H7 (cell line): ENCODE measurements at places on chromosomes 4 and X.

- DNase-seq: no peak
Measured at GRCh38 chrX:17632942-17633341, 104.4 kb upstream of the SCML1 start.

GRCh38 chr4:83876047-83876446 is 340.1 kb downstream of the GPAT3 start:
- no peak for DNase-seq

GRCh38 chr4:38964942-38965775 is 67.0 kb downstream of the TMEM156 start:
- DNase-seq: no peak

GRCh38 chr4:76811604-76812412 is 86.1 kb downstream of the SOWAHB start:
- DNase-seq: no peak

DNA sequence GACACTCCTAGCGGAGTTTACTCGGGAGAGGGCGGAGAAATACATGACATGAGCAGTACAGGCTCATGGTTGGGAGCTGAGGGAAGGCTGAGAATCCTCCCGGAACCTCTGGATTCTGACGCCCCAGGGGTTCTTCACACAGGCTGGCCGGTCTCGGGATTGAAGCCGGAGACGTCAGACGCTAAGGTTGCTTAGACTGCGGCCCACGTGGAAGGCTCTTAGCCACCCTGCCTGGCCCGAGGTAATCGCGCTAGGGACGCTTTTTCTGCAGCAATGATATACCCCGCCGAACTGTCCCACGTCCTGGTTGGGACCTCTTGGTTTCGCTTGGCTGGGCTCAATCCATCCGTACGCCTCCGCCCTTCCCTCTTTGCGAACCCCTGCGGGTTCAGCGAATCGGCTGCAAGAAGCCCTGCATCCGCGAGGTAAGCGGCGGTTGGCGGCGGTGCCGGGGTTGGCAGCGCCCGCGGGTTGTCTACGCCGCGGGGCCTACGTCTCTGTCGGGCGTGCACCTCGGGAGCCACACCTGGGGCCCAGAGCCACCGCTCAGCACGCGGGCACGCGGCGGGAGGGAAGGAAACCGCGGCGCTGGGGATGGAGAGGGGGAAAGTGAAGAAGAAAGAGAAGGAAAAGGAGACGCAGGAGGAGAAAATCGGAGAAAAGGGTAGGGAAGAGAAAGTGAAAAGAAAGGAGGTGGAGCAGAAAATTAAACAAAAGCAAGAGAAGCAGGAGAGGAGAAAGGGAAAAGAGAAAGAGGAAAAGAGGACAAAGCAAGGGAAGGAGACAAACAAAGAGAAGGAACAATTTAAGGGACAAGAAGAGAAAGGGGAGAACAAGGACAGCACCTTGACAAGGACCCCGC is at the start of gene ARL9:
ARL9 (plus strand) TSS at position 523 of the 862 bp plus-strand sequence; CDS start at position 595, 72 bp downstream.
- DNase-seq: peak; percentile 82

- no peak for DNase-seq
Measured at GRCh38 chrX:43581888-43582539, 74.1 kb upstream of the MAOA start.

DNA sequence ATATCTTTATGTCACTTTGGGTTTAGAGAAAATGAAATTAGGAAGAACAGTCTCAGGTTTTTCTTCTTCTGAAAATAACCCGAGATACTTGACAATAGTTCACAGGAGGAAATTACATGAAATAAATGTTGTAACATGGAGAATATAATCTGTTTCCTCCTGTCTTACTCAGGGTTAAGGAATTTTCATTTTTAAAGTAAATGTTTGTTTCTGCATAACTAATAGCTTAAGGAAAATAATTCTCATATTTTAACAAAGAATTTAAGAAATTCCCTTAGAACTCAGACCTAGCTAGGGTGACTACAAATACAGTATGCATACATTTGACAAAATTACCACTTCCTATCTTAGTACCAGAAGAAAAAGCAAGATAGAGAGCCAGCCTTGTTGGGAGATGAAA is 17.2 kb upstream of the SPRY1 start:
- DNase-seq: no peak

DNA sequence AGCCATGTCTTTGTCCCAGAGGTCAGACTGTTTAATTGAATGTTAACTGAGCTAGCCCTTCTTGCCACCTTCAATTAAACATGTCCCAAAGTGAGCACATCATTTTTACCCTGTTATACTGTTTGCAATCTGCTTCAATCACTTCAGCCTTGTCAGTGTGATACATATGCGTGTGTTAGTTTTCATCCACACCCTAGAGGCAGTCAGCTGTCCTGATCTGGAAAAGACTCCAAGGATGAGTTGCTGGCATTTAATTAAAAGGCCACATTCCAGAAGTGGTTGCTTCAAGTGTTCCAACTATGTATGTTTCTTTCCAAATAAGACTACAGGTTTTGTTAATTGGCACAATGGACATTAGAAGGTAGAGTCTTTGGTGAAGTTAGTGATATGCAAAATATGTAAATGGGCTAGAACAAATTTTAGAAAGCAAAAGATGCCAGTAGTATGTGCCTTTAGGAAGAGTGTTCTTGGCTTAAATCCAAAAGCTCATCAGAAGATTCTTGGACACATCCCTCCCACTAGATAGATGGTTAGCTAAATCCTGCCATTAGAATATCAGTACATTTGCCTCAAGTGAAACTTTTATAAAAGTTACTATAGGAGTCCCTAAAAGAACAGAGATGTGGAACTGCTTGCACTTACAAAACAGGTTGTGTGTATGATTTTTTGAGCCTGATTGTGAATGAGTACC is 79.5 kb upstream of the SLIT2 start:
- no peak for DNase-seq

- DNase-seq: no peak
Measured at GRCh38 chr4:82320351-82320750, 53.4 kb downstream of the HNRNPD start.

DNA sequence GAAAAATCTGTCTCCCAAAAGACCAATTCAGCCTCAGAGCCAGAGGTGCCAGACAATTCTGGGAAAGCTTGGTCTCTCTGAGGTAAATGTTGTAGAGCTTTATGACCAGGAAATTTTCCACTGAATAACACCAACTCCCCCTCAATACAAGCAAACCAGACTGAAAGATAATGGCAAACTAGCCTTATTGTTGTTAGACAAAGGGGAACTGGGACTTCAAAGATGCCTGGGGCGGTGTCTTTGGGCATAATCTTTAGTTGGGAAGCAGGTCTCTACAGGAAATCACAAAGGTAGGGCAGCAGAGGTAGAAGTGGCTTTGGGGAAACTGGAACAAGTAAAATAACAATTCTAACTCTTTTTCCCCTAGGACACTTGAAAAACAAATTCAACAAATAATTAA is 12.0 kb downstream of the COL4A6 start:
- peak; percentile 8 for DNase-seq
